Right atrium auricular region (tissue), 2 donors: ENCODE measurements at places on chromosomes 7 and 10.

DNA sequence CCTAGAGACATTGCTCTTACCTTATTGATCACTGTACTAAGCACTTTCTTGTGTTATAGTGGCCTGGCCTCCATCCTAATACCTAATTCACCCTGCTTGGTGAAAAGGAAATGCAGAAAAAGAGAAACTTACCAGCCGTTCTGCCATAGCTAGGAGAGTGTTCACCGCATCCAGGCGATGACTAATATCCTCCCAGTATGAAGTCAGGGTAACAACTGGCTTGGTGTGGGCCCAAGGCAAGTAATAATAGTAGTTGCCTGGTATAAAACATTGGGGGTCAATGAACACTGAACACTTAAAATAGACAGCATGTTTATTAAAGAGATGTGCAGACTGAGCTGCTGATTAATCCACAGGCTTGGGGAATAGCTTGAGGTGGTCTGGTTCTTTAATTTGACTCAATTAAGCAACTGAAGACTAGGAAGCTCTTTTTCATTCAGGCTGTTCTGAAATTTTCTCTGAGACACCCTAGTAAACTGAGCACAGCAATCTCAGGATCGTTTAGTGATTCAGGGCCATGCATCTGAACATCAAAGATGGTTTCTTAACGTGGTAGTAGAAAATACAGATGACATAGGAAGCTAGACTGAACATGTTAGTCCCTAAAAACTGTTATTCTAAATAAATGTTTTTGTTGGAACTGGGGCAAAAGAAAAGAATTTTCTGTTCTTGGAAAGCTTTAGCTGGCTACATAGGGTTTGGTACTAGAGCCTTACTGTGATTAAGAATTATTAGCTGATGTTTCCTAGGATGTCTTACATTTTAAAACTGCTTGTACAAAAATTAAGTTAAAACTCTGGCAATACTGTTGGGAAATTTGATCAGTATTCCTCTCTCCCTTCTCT, 102.2 kb downstream of the MYOF start:
- peaks cover 13% of the 10 kb centered on the region for H3K36me3 ChIP-seq
- no peak overlapping the region for H3K4me3 ChIP-seq
- H3K4me1 ChIP-seq: no peaks in the 10 kb centered on the region
- no peak for DNase-seq
- no peak overlapping the region for H3K27ac ChIP-seq
- H3K27me3 ChIP-seq: no peaks in the 10 kb centered on the region

GRCh38 chr7:16816824-16817223, 12.0 kb upstream of the AGR2 start:
- H3K4me3 ChIP-seq: no peak overlapping the region
- no peak for DNase-seq
- H3K27ac ChIP-seq: no peak overlapping the region
- H3K27me3 ChIP-seq: no peaks in the 10 kb centered on the region
- no peaks in the 10 kb centered on the region for H3K36me3 ChIP-seq
- no peaks in the 10 kb centered on the region for H3K4me1 ChIP-seq

DNA sequence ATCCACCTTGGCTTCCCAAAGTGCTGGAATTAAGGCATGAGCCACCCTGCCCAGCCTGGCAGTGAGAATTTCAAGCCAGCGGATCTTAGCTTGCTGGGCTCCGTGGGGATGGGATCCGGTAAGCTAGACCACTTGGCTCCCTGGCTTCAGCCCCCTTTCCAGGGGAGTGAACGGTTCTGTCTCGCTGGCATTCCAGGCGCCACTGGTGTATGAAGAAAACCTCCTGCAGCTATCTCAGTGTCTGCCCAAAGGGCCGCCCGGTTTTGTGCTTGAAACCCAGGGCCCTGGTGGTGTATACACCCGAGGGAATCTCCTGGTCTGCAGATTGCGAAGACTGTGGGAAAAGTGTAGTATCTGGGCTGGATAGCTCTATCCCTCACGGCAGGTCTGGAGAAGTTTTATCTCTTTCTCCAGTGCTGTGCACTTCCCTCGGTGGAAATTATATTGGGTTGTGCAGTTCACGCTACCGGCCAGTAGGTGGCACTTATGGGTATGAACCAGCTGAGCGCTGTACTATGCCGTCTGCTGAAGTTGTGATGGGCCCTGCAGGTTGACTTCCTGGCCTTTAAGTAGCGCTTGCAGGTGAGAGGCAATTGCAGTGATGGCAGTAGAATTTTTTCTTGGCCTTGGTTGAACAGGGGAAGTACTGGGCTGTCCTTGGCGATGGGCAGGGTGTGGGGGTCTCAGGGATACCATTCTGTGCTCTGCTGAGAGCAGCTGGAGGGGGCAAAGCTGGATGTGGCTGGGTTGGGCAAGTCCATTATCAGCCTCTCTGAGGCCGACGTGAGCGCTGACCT, 138.0 kb upstream of the MTPN start:
- H3K36me3 ChIP-seq: no peaks in the 10 kb centered on the region
- DNase-seq: no peak
- no peak overlapping the region for H3K27ac ChIP-seq
- H3K4me1 ChIP-seq: no peaks in the 10 kb centered on the region
- H3K4me3 ChIP-seq: no peak overlapping the region

- H3K4me3 ChIP-seq: no peak overlapping the region
- H3K36me3 ChIP-seq: no peaks in the 10 kb centered on the region
- H3K4me1 ChIP-seq: no peaks in the 10 kb centered on the region
- no peaks in the 10 kb centered on the region for H3K27me3 ChIP-seq
- H3K27ac ChIP-seq: no peak overlapping the region
These were observed 325.1 kb upstream of the PLXDC2 start for GRCh38 chr10:19491166-19491565.

DNA sequence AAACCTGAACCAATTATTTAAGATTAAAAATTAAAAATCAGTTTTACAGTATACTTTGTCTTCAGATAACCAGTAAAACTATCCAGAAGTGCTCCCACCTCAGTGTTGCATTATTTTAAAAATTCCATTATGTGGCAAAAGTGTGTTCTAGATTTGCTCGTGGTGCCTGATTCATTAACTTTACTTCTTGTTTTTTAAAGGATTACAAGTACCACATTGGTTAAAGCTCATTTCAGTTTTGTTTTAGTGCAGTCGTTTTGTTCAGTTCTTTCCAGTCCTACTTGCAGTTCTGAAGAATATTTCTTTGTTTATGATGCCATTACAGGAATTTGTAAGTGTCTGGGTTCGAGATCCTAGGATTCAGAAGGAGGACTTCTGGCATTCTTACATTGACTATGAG, 69.0 kb downstream of the SNX10 start:
- no peak overlapping the region for H3K27ac ChIP-seq
- H3K4me1 ChIP-seq: no peaks in the 10 kb centered on the region
- no peak for DNase-seq
- H3K4me3 ChIP-seq: no peak overlapping the region

DNA sequence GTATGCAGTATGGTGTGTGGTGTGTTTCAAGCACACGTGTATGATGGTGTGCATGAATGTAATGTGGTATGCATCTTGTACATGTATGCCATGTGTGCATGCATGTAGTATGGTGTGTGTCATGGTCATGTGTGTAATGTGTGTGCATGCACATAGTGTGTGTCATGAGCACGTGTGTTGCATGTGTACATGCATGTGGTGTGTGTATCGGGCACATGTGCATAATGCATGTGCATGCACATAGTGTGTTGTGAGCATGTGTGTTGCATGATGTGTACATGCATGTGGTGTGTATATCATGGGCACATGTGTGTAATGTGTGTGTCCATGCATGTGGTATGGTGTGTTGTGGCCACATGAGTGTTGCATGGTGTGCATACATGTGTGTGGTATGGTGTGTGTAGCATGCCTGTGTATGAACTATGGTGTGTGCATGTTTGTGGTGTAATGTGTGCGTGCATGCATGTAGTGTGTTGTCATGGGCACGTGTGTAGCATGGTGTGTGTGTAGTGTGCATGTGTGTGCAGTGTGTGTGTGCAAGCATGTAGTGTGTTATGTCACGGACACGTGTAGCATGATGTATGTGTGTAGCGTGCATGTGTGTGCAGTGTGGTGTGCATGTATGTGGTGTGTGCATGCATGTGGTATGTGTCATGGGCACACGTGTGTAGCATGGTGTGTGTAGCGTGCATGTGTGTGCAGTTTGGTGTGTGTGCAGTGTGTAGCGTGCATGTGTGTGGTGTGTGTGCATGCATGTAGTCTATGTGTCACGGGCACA, 17.6 kb downstream of the KNDC1 start:
- H3K27ac ChIP-seq: no peak overlapping the region
- H3K36me3 ChIP-seq: no peaks in the 10 kb centered on the region
- no peaks in the 10 kb centered on the region for H3K27me3 ChIP-seq
- no peak for DNase-seq

GRCh38 chr10:67912331-67912946, 28.0 kb downstream of the SIRT1 start:
- peaks cover 71% of the 10 kb centered on the region for H3K36me3 ChIP-seq
- H3K4me1 ChIP-seq: no peaks in the 10 kb centered on the region

DNA sequence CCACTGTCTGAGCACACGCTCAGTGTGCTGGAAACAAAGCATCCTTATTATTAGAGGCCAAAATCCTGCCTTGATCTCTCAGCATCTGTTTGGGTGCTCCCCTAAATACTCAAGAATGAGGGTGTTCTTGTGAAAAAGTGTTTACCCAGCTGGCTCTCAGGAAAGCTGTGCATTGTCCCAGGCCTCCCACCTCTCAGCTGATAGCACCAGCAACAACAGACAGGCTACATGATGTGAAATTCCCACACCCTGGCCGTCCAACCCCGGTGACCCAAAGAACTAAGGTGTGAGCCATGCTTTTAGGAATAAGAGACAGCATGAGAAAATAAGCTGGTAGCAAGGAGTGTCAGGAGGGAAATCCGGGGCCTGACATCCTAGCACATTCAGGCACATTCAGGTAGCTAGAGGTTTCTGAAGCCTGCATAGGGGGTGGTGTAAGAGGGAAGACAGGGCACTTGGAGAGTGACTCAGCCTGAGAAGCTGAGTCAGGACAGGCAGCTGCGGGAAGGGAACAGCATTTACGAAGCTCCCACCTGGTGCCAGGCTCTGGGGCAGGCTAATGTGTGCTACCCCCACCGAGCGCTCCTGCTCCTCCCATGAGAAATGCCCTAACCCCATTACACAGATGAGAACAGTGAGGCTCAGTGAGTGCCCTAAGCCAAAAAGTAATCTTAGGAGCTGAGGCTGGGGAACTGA, 205.6 kb downstream of the GRID1 start:
- no peaks in the 10 kb centered on the region for H3K27me3 ChIP-seq
- H3K27ac ChIP-seq: no peak overlapping the region
- no peak for DNase-seq

DNA sequence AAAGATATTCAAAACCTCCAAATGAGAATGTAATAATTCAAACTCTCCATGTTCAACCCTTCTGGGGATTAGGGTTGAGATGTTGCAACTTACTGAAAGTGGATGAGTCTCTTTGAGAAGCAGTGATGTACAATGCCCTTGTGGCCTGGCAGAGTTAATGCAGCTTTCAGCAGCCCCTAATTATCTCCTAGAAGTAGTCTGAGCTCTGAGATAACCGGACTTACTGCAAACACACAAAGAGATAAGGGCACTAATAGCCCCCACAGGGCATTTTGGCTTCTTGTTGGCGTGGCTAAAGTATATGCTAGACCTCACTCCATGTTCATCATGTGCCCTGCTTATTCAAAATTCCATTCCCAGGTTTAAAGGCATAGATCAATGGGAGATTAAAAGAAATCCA, 404.7 kb downstream of the NEBL start:
- H3K4me1 ChIP-seq: no peaks in the 10 kb centered on the region
- H3K4me3 ChIP-seq: no peak overlapping the region
- no peaks in the 10 kb centered on the region for H3K36me3 ChIP-seq

DNA sequence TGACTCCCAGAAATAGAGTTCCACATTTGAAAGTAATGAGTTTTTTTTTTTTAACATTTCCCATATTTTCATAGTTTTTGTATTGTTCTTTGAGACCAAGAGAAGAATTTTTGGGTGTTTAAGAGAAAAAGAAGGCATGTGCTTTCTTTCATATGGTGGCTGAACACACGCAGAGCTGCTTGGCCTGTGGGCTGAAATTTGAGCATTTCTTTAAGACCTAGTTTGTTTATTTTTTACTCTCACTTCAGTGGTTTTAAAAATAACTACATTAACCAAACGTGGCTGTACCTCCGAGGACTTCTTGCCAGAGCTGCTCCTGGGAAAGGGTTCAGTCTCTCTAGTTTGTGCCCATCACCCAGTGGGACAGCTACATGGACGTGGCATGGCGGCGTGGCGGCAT, 58.3 kb downstream of the INPP5A start:
- peaks cover 51% of the 10 kb centered on the region for H3K4me1 ChIP-seq
- no peak for DNase-seq
- no peak overlapping the region for H3K27ac ChIP-seq
- no peak overlapping the region for H3K4me3 ChIP-seq
- H3K27me3 ChIP-seq: no peaks in the 10 kb centered on the region

DNA sequence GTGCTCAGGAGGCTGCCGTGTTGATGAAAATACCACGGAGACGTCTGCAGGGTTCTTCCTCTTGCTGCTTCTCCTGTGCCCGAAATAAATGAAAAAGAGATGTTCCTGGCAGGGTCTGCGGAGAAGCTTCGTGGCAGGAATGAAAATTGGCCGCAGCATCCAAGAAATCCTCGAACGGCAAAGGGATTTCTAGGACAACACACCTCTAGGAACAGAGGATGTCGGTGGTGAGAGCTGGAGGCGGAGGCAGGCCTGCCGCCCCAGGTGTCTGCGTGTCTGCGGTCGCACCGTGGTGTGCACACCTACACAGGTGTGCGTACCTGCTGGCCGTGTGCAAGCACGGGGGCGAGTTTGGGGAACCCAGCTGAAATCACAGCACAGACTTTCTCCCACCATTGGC, 43.4 kb downstream of the TMEM130 start:
- H3K27me3 ChIP-seq: no peaks in the 10 kb centered on the region
- H3K4me3 ChIP-seq: no peak overlapping the region
- H3K27ac ChIP-seq: peak overlapping the region; percentile 91
- H3K4me1 ChIP-seq: no peaks in the 10 kb centered on the region
- no peaks in the 10 kb centered on the region for H3K36me3 ChIP-seq
- DNase-seq: no peak

DNA sequence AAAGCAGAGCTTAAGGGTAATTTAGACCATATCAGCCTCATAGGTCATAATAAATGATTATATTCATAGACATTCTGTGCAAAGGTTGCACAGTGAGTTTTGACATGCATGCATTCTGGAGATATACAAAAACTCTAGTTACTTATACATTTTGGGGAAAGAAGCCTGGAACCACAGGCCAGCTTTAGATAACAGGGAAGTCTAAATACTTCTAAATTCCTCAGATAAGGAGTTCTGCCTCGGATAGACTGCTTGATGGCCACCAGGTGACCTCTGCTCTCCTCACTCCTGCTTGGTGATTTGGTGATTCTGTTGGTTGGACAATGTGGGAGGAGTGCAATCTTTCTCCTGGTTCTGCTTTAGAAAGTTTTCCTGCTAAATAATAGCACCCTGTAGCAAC, 77.9 kb downstream of the SGMS1 start:
- H3K27me3 ChIP-seq: no peaks in the 10 kb centered on the region
- no peaks in the 10 kb centered on the region for H3K4me1 ChIP-seq
- no peak for DNase-seq
- no peaks in the 10 kb centered on the region for H3K36me3 ChIP-seq
- H3K27ac ChIP-seq: no peak overlapping the region
- H3K4me3 ChIP-seq: no peak overlapping the region
